Stimulated activated CD4-positive, alpha-beta T cell treated with anti-CD3 and anti-CD28 coated beads, TNF-alpha, amount 100 ng/mL, for 1 hour (primary cell): ENCODE measurements at places on chromosomes 5 and 9.

DNA sequence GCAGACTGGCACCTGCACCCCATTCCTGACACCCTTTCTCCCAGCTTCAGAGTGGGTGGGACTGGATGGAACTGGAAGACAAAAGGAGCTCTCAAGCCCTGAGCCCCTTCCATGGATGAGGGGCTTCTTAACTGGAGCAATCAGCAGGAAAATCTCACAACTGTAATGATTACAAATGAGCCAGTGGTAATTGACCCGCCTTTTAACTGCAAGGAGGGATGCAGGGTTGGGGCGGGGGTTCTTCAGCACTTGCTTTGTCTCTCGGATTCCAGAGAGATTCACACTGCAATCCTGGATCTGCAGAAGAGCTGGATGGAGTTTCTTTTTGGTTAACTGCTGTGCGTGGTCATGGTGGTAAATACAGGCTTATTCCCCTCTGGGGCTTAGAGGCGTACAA is 160.1 kb upstream of the SHB start:
- DNase-seq: no peak

GRCh38 chr9:91842358-91843049 is 107.5 kb downstream of the ROR2 start:
- DNase-seq: no peak

DNA sequence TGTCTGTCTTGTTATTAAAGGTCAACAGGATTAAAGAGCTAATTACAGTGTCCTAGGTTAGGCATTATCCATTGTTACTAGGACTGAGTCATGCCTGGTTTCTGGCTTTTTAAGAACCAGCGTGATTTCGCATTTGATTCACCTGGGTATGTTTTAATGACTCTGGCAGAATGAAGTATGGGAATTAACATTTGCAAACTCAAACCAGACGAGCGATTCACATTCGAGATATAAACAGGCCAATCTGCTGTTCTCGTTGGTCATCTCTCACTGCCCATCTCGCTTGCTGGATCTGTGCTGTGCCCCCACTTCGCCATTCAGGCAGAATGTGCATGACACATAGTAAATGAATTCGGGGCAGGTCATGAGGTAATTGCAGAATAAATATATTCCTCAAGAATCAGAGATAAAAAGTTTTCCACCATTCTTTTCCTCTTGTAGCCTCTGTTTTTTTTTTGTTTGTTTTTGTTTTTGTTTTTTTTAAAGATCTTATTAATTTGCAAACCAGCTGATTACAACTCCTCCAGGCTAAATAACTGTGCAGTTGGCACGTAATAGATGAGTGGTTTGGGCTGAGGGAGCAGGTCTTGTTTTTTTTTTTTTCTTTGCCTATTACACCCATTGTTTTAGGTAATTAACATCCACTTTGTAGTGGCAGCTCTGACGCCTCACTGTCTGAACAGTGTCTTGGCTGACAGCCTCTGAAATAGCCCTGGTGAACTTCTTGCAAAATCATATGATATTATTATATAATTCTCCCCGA is 313.5 kb upstream of the MSX2 start:
- no peak for DNase-seq

GRCh38 chr5:124371111-124371706 is 375.2 kb downstream of the ZNF608 start:
- no peak for DNase-seq

DNA sequence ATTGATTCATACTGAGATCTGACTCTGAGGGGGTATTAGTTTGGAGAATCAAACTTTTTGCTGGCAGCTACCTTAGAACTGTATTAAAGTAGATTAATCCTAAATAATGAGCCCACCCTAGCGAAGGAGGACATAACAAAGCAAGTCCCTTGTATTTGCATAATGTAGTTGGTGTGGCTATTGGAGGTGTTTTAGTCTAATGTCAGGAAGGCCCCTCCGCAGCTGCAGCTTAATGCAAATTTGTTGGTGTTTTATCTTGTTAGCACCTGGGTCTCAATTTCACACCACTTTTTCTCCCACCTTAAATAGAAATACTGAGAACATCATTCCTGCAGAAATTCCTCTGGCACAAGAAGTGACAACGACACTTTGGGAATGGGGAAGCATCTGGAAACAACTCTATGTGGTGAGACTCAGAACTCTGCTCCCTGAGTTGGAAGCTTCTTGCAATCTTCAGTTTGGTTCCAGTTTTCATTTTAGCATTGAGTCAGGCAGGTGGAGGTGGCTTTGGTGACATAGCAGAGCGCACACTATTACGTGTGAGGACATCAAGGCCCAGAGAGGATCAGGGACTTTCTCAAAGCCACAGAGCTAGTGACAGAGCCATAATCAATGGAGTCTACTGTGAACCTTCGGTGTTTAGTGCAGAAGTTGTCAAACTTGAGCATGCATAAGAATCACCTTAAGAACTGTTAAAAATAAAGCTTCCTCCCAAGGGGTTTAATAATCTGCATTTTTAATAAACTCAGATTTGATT is 33.9 kb downstream of the DOCK2 start:
- no peak for DNase-seq

- DNase-seq: no peak
Observed at GRCh38 chr9:124928116-124928515, 12.8 kb downstream of the GOLGA1 start.

DNA sequence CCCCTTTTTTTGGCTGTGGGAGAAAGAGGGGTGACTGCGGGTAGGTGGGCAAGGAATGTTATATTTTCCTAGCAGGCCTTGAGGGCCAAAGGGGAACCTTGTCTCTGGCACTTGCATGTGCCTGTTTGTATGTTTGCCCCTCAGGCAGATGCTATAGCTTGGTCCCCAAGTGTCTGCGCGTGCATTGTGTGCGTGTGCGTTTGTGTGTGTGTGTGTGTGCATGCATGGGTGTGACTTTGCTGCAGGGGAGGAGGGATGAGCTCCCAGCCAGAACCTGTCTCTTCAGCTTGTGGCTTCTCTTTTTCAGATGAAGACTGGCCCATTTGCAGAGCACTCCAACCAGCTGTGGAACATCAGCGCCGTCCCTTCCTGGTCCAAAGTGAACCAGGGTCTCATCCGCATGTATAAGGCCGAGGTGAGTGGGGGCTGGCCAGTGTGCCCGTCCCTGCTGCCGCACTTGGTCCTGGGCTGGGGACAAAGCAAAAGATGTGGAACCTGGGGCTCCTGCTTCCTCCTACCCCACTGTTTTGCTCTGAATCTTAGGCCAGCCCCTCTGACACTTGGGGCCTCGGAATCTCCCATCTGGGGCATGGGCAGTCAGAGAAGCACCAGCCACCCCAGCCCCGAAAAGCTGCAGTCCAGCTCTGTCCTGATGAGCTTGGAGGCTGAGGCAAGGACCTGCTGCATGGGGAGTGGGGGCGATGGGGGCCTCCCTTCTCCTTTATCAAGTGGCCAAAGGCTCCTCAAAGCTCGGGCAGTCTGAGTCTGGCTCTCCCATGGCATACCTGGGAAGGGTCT is 31.1 kb downstream of the PTPA start:
- DNase-seq: no peak

DNA sequence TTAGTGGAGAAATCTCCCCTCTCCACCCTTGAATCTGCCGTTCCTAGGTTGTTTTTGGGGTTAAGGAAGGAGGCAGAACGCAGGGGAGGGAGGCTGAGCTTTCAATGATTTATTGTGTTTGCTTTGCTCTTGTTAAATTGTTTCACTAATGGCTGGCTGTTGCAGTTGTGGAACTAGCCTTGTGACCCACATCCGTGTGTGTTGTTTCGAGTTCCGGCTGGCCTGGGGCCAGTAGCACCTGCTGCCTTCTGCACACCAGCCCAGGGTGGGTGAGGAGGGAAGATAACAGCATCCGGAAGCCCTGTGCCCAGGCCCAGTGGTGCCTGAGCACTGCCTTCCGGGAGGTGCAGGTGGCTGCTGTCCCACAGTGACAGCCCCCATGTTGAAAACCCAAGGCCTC is 3.6 kb downstream of the ERGIC1 start:
- DNase-seq: no peak

DNA sequence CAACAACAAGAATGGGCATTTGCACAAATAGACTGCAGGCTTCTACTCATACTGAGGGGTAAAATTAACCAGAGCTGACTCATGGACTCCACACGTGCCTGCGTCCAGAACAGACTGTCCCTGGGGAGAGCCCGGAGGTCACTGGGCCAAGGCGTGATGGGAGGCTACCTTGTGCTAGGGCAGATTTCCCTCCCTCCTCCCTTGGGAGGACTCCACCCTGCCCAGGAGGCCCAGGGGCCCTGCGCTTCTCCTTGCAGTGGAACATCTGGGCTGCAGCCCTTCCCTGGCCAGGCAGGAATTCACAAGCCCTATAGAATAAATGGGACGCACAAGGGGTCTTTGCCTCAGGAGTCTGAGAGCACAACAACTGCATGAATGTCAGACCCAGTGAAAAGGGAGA is 35.6 kb downstream of the IRX2 start:
- no peak for DNase-seq

- DNase-seq: no peak
Observed at GRCh38 chr9:76424491-76424890, 30.3 kb upstream of the RFK start.

- no peak for DNase-seq
Observed at GRCh38 chr5:126947146-126948010, 83.0 kb downstream of the MARCHF3 start.

- no peak for DNase-seq
Observed at GRCh38 chr5:37694867-37695266, 145.0 kb downstream of the GDNF start.

DNA sequence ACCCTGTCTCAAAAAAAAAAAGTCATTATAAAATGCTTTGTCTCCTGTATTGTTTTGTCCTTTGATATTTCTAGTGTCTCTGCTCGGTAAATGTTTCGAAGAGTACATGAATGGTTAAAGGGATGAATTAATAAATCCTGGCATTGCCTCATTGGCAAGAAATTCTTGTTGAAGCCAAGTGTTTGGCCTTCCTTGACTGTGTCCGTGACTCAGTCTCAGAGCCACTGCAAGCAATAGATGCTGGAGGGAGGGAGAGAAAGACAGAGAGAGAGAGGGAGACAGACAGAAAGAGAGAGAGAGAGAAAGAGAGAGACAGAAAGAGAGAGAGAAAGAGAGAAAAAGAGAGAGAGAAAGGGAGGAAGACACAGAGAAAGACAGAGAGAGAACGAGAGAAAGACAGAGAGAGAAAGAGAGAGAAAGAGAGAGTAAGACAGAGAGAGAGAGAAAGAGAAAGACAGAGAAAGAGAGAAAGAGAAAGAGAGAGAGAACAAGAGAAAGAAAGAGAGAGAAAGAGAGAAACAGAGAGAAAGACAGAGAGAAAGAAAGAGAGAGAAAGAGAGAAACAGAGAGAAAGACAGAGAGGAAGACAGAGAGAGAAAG is 72.5 kb upstream of the RXRA start:
- no peak for DNase-seq

DNA sequence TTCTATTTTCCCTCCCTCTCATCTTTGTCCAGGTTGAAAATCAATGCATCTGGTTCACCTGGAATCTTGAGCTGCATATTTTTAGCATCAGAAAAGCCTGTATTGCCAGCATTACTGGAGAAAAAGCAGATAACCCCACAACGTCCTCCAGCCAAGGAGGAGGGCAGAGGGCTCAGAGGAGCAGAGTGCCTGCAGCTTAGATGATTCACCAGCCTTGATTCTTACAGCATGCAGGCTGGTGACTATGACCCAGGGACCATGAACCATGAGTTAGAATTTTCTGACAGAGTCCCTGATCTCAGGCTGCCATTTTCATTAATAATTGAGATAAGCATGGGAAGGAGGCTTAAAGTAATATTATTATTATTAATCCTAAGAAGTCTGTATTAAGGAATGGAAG is 278.2 kb downstream of the BRINP1 start:
- no peak for DNase-seq

DNA sequence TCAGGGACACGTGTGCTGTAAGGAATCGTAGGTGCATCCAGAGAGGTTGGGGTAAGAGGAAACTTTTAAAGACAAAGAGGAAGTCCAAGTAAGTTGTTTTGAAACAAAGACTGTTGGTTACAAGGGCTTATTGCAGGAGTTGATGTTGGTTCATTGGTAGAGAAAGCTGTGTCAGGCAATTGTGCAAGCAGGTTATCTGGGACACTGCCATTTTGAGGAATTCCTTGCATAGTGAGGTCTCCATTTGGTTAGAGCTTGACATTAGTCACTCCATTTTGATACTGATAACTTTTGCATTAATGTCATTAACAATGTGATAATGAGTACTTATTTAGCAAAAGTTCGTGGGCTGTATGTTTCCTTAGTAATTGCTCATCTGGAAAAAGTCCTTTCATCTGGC is 24.9 kb downstream of the CNOT6 start:
- DNase-seq: no peak

GRCh38 chr9:22147813-22148527 is 138.9 kb upstream of the CDKN2B start:
- DNase-seq: no peak
